ENCODE measurements at places on chromosomes 13 and 19.

DNA sequence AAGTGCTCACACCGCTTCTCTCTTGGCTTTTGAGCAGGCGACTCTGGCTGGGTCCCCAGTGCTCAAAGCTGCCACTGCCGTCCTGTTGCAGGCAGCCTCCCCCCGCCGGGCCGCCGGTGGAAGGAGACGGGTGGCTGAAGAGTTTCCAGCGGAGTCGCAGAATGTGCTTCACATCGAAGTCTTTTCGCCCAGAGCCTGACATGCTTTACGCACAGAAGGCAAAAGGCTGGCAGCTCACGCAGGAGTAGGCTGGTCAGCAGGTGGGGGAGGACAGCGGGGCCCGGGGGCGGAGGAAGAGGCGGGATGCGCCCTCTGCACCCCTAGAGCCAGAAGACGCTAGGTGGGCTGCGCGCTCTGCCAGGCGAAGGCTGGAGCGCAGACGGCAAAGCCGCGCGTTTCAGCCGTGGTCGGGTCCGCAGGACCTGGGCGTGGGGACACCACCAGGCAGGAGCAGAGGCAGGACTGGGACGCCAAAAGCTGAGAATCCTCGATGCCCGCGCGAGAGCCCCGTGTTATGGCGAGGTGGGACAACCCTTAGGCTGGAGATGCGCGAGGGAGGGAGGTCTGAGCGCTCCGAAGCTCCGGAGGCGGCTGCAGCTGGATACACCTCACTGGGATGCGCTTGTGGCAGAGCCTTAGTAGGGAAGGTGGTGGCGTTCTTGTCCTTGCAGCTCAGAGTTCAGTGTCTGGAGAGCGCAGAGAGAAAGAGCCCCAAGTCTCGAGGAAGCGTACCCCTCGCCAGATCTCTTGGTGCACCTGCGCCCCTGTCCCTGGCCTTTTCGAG lies at the start of gene ATXN8OS:
Gene ATXN8OS, plus strand, starts transcription at position 329 of the 784 bp plus-strand sequence.
- DNase-seq: no peak

- DNase-seq: no peak
Measured at GRCh38 chr19:3604987-3605343, 1.7 kb downstream of the TBXA2R start.

DNA sequence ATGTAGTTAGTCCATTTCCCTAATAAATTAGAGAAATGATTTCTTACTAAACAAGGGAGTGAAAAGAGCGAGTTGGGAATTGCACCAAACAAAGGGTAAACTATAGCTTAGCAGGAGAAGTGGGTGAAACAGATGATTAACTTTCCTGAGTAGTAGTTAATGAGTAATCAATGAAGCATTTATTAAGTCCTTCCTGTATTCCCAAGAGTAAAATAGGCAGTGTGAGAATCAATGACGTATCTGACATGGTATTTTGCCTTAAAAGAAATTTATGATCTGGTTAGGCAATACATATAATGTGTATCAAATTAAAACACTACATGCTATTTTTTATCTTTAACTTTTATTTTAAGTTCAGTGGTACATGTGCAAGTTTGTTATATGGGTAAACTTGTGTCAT lies 142.8 kb downstream of the KLF5 start:
- DNase-seq: no peak

DNA sequence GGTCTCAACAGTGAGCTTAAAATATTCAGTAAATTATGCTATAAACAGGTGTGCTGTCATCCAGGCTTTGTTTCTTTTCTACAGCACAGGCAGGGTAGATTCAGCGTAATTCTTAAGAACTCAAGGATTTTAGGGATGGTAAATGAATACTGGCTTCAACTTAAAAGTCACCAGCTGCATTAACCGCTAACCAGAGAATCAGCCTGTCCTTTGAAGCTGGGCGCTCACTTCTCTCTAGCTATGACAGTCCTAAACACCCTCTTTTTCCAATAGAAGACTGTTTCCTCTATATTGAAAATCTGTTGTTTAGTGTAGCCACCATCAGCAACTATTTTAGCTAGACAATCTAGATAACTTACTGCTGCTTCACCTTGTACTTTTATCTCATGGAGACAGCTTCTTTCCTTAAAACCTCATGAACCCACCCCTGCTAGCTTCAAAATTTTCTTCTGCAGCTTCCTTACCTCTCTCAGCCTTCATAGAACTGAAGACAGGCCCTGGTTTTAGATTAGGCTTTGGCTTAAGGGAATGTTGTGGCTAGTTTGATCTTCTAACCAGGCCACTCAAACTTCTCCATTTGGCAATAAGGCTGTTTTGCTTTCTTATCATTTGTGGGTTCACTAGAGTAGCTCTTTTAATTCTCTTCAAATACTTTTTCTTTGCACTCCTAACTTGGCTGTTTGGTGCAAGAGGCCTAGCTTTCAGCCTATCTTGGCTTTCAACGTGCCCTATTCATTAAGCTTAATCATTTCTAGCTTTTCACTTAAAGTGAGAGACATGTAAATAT lies 89.5 kb downstream of the USP12 start:
- DNase-seq: no peak

GRCh38 chr13:90352763-90353162 lies 994.7 kb upstream of the MIR17HG start:
- DNase-seq: no peak

GRCh38 chr13:79966493-79966895 lies 374.4 kb downstream of the SPRY2 start:
- DNase-seq: no peak

- no peak for DNase-seq
Measured at GRCh38 chr19:11113140-11113708, 24.0 kb downstream of the LDLR start.

DNA sequence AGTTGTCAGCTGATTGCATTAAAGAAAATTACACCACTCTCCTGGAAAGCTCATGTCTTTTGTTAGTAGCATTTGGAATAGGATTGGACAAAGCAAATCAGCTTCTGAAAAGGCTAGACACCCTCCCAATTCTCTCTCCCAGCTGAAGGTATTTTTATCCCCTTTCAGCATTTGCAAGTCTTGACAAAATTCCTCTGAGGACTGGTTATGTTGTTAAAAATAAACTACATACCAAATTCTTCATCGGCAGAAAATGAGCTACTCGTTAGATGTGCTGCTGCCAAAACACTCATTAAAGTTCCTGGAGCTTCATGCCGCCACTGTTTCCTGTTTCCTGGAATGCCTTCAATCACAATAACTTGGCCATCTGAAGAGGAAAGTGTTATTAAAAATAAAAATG lies 37.1 kb downstream of the UTP14C start:
- DNase-seq: no peak

- DNase-seq: no peak
Measured at GRCh38 chr13:41457589-41458186, 338 bp downstream of the RGCC start.

DNA sequence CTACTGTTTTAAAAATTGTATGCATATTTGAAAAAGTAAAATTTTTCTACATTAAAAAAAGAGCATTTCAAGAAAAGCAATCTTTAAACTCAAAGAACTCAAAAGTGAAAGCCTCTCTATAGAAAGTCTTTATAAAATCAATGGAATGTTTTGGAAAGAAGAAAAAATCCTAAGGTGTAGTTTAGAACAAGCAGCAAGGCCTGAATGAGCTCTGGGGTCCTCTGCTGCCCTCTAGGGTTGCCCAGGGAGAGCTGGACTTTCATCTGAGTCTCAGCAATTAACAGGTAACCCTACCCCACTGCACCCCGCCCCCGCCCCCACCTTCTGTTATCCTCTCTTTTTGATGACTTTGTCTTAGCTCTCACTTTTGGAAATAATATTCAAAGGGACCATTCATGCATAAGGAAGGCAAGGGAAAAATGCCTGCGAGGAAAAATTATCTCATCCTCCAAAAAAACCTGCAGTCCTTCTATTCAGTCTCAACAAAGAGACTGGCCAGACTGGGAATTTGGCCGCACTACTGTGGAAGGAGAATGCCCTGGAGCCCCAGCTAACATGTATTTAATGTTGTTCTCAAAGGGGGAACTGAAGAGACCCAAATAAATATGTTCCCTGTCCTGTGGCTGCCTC lies 24.1 kb downstream of the SLC25A30 start:
- no peak for DNase-seq

DNA sequence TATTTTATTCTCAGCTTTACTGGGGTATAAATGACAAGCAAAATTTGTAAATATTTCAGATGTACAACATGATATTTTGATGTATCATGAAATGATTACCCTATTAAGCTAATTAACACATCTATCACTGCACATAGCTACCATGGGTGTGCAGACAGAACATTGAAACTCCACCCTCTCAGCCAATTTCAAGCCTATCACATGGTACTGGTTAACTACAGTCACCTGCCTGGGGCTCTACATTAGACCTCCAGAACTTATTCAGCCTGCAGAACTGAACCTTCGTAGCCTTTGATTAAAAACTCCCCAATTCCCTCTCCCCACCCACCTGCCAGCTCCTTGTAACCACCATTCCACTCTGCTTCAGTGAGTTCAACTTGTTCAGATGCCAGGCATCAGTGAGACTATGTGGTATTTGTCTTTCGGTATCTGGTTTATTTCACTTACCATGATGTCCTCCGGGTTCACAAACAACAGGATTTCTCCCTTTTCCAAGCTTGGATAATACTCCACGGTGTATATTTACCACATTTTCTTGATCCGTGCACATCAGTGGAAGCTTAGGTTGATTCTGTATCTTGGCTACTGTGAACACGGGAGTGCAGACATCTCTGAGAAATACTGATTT lies 19.2 kb downstream of the RAB20 start:
- no peak for DNase-seq

GRCh38 chr19:3801412-3802096 lies 15.4 kb upstream of the MATK start:
- no peak for DNase-seq

- DNase-seq: no peak
Measured at GRCh38 chr19:15110418-15110815, 3.2 kb downstream of the SYDE1 start.

- no peak for DNase-seq
Measured at GRCh38 chr13:93853912-93854311, 625.6 kb downstream of the DCT start.

DNA sequence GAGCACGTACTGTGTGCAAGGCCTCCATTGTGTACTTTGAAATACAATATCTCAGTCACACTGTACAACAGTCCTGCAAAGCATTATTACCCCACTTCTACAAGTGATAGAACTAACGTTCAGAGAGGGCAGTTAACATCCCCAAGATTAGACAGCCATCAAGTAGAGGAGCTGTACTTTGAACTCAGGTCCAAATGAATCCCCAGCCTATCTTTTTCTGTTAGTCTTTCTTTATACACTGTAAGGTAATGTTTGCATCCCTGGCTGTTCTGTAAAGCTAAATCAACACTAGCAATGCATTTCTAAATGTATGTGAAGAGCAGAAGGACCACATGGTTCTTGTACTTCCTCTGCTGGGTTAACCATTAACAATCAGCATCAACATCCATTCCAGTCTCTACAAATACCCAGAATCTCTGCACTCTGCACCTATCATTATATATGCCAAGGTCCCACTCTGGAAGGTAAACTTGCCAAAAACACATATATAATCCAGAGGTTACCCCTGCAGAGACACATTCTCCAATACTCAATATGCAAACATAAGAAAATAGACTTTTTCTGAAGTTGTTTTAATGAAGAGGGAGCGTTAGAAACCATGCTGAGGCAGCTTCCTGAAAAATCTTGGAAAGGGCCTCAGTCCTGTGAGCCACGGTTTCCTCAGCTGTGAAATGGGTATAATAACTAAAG lies 182.3 kb downstream of the MZT1 start:
- no peak for DNase-seq

- DNase-seq: no peak
Measured at GRCh38 chr13:77300176-77301037, 26.5 kb downstream of the MYCBP2 start.

- DNase-seq: no peak
Measured at GRCh38 chr19:29255912-29256311, 43.0 kb upstream of the UQCRFS1 start.

DNA sequence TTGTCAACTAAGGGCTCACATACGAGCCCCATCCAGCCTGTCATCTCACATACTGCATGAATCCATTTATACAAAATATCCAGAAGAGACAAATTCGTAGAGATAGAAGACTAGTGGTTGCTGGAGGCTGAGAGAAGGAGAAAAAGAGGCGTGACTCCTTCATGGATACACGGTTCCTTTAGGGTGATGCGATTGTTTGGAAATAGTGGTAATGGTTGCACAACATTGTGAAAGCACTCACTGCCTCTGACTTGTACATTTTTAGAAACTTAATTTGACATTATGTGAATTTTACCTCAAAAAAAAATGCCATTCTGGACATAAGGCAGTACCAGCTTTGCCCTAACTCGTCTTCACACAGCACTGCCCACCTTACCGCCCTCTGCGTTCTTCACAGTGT lies 27.3 kb downstream of the IGFL1 start:
- DNase-seq: no peak

GRCh38 chr19:19132912-19133311 lies 5.4 kb downstream of the TMEM161A start:
- no peak for DNase-seq

GRCh38 chr19:12899891-12900518 lies 9.0 kb downstream of the GCDH start:
- DNase-seq: no peak

DNA sequence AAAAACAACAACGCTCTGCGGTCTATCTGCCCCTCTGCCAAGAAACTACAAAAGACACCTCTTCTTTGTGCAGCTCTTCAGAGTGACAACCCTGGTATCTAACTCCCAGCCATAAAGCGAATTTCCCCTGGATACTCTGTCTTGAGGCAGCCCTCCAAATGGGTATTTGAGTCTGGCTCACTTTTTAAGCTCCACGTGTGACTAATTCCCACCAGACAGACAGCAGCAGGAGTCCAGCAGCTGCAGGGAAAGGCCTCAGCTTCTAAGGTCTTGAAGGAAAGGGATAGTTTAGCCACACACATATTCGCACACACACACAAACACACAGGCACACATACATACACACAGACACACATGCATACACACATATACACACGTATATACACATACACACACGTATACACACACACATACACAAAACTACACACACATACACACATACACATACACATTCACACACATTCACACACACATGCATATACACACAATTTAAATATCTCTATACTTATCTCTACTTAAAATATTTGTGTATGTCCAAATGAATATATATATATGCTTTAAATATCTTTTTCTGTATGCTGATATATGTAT lies 188.8 kb downstream of the TSHZ3 start:
- DNase-seq: no peak

- DNase-seq: no peak
Measured at GRCh38 chr13:60627071-60627686, 230.2 kb downstream of the TDRD3 start.

DNA sequence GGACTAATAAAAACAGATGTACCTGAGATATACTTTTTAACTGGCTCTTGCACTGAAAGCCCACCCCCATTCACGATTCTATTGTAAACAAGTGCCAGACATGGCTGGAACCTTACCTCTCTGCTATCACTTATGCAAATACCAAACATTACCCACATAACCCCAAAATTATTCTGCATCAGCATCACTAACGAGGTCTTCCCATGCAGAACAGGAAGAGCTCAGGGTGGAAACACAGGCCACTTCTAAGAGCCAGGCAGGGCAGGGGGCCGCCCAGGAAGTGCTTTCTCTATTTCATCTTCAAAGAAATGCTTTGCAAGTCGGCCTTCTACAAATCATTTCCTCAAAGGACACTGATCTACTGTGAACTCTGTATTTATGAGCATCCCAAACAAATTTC lies 7.3 kb downstream of the IRS2 start:
- DNase-seq: no peak
